GM18507 (cell line): ENCODE measurements at places on chromosomes 6 and 20.

- DNase-seq, result no peak
Measured at GRCh38 chr20:12966468-12967085, 42.2 kb upstream of the SPTLC3 start.

- DNase-seq, result peak; percentile 20
Measured at GRCh38 chr6:53728570-53729194, 63.1 kb upstream of the KLHL31 start.

- DNase-seq, result no peak
Measured at GRCh38 chr20:10470276-10470675, 35.2 kb downstream of the SLX4IP start.

GRCh38 chr6:11711984-11712711 lies 66.5 kb downstream of the ADTRP start:
- no peak for DNase-seq
